ENCODE measurements at places on chromosomes 2 and 18.
A peak's percentile ranks its signal among the peaks of the same experiment; 100 is the strongest.

GRCh38 chr18:79900610-79901570 is 50.6 kb downstream of the SLC66A2 start:
- DNase-seq: no peak

- DNase-seq: no peak
Measured at GRCh38 chr2:118371515-118371914, 283.2 kb downstream of the INSIG2 start.

DNA sequence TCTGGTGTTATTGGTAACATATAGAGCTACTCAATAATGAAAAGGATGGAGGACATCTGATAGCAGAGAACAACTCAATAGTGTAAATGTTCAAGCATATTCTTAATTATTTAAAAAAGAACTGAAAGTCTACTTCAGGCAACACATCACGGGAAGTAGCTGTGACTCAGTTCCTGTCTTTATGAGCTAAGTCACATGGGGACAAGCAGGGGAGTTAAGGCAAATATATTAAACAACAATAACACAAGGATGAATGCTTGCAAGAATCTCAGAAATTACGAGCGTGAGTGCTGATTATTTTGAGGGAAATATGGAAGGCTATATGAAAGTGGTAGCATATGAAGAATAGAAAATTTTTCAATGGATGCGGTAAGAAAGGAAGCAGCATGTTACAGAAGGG is 4.0 kb upstream of the HNMT start:
- no peak for DNase-seq

GRCh38 chr18:29912351-29912750 is 1130.2 kb downstream of the DSC3 start:
- no peak for DNase-seq

DNA sequence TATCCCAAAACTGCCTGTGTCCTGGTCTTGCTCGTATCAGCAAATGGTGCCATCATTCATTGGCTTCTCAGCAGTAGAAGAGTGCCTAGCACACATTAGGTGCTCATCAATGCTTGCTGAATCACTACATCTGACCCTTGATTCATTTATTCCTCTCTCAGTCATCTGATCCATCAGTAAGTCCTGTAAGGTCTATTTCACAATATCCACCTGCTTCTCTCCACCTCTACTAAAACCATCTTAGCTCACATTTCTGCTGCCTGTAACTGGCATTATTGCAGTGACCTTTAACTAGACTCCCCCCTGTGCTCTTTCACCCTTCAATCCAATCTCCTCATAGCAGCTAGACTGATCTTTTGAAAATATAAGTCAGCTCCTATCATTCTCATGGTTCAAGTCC is 387.6 kb upstream of the SPRED2 start:
- DNase-seq: no peak

DNA sequence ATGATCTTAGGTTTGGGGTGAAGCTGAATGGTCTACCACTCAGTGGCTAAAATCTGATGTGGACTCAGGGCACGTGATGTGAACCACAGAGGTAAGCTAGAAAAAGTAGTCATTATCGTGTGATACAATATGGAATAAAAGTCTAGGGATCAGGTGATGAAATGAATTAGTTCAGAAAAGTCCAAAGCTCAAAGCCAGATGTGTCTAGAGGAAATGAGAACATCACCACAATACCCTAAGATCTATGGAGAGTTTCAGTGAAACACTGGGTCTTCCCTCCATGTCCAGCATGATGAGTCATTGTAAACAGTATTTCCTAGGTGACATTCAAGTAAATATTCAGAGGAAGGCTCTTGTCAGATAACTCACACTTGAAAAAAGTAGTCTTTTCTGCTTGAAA is 1257.4 kb upstream of the ZEB2 start:
- no peak for DNase-seq

- DNase-seq: no peak
Measured at GRCh38 chr2:211545582-211545981, 989.2 kb downstream of the CPS1 start.

DNA sequence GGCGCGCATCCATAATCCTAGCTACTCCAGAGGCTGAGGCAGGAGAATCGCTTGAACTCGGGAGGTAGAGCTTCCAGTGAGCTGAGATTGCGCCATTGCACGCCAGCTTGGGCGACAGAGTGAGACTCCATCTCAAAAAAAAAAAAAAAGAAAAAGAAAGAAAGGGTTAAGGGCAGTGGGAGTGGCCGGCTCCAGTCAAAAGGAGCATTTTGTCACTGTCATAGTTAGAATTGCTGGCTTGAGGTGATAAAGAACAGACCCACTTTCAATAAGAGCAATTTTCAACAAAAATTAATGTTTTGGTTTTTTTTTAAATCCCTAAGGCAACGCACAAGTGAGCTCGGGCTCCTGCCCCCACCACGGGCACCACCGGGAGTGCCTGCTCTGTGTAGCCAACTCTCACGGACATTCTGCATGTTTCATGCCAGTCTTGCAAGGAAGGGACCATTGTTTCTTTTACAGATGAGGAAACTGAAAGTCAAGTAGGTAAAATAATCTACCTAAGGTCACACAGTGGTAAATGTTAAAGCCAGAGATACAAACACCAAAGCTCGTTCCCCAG is 8.5 kb downstream of the CIB4 start:
- no peak for DNase-seq

GRCh38 chr2:220513573-220514288 is 886.3 kb downstream of the SLC4A3 start:
- DNase-seq: no peak

- DNase-seq: no peak
Measured at GRCh38 chr2:195721042-195721441, 64.0 kb downstream of the SLC39A10 start.

- DNase-seq: no peak
Measured at GRCh38 chr2:30233271-30234009, 2.1 kb downstream of the LBH start.

- DNase-seq: peak; percentile 88
Measured at GRCh38 chr2:237895544-237896506, 36.4 kb downstream of the RAMP1 start.

- no peak for DNase-seq
Measured at GRCh38 chr18:40708726-40709125, 1246.3 kb upstream of the PIK3C3 start.

DNA sequence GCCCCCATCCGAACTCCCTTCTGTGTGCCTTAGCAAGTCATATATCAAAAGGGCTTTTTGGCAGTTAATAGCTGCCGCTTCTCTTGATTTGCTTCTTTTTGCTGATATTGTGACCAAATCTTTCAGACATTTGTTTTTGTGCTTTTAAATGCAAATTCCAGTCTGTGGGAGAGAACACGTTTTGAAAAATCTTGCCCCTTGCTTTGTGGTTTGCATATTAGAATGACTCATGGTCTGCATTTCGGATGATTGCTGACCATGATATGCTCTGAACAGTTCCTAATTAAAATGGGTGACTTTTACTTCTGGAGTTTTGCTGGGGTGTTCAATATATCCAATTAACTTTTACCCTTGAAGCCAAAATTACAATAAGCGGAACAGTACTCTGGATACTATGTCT is 58.2 kb upstream of the ST6GAL2 start:
- no peak for DNase-seq

DNA sequence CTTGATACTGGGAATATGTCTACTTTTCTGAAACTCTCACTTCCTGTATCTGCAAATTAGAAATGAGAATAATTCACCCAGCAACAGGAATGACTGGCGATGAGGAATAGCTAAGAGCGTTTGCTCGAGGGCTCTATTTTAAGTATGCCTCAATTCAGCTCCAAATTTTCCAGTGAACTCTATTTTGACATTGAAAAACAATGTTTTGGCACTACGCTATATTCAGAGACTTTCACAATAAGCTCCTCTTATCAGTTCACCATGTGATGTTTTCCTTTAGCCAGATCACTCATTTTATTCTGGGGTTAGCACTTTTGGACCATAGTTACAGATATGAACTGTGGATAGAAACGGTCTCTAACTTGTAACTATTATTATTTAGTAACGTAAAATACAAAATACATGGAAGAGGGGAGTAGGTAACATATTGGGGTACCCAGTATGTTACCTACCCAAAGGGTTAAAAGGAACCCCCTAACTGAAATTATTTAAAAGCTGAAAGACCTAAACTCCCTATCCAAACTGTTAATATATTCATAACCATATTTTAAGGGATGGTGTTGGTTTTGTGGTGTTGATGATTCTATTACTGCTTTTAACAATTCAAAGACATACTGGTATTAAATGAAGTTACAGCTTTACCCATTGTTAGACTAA is 28.1 kb downstream of the SLC40A1 start:
- DNase-seq: no peak

- DNase-seq: no peak
Measured at GRCh38 chr18:22207021-22207758, 37.8 kb downstream of the GATA6 start.

DNA sequence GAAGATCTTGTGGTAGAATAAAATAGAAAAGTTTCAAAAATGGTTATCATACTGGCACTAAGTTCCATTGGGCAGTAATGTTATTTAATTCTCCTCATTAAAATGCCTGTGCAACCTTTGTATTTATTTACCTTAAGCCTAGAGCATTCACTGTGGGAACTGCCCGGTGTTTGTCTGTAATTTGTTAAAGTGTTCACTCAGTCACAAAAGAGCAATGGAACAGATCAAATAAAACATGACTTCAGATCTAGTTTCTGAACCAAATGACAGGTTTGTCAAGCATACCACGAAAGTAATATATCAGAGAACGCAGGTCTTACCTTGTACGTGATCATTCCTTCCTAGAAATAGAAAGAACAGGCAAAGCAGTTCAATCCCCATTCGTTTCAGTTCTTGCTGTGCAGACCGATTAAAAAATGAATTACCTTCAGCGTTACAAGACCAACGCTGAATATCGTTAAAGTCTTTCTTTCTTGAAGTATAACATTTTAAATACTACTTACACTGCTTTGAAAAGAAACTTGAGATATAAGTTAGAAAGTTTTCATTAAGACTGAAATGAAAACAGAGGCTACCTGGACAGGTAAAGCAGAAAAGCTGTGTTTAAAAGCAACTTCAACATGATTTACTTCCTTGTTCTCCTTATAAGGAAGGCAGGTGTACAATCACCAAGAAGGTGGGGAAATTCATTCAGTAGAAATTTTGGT is at the start of gene ITGB6:
Gene ITGB6, minus strand, starts transcription at position 590 of the 707 bp plus-strand sequence. Its CDS starts 209 bp downstream, at position 381.
- no peak for DNase-seq

- DNase-seq: no peak
Measured at GRCh38 chr2:165911981-165912380, 41.6 kb downstream of the TTC21B start.

- no peak for DNase-seq
Measured at GRCh38 chr2:156023229-156023869, 309.2 kb downstream of the NR4A2 start.

Measured in gastrocnemius medialis (tissue), 4 donors.